Bronchus fibroblast of lung (primary cell): ENCODE measurements at places on chromosomes 3 and 15. TPM values are rescaled to one million over a fixed set of nuclear protein-coding genes. Genes with fewer than 3 reads are reported as not detected.

The IL17RE gene
- total RNA-seq: 3.9 and 6.6 TPM in 2 replicates

The APH1B gene
- 9.5 and 10.6 TPM in 2 replicates for total RNA-seq

The CCDC9B gene
- 2.1 and 4.2 TPM in 2 replicates for total RNA-seq

The SEMA3B gene
- total RNA-seq: 14.3 and 15.3 TPM in 2 replicates

The HCLS1 gene
- total RNA-seq: 0.89 and 1.2 TPM in 2 replicates

The ITGA11 gene
- 0.59 and 1.0 TPM in 2 replicates for total RNA-seq

The GOLGA6L9 gene
- total RNA-seq: 0.59 and 1.2 TPM in 2 replicates
